Mesothelial cell of epicardium (in vitro differentiated cells): ENCODE measurements at places on chromosomes 3 and 15. TPM values are rescaled to one million over a fixed set of nuclear protein-coding genes. Genes with fewer than 3 reads are reported as not detected.

The MUSTN1 gene
- 1.0 to 2.1 TPM in 2 of 3 replicates, not detected in the other for total RNA-seq

DNA sequence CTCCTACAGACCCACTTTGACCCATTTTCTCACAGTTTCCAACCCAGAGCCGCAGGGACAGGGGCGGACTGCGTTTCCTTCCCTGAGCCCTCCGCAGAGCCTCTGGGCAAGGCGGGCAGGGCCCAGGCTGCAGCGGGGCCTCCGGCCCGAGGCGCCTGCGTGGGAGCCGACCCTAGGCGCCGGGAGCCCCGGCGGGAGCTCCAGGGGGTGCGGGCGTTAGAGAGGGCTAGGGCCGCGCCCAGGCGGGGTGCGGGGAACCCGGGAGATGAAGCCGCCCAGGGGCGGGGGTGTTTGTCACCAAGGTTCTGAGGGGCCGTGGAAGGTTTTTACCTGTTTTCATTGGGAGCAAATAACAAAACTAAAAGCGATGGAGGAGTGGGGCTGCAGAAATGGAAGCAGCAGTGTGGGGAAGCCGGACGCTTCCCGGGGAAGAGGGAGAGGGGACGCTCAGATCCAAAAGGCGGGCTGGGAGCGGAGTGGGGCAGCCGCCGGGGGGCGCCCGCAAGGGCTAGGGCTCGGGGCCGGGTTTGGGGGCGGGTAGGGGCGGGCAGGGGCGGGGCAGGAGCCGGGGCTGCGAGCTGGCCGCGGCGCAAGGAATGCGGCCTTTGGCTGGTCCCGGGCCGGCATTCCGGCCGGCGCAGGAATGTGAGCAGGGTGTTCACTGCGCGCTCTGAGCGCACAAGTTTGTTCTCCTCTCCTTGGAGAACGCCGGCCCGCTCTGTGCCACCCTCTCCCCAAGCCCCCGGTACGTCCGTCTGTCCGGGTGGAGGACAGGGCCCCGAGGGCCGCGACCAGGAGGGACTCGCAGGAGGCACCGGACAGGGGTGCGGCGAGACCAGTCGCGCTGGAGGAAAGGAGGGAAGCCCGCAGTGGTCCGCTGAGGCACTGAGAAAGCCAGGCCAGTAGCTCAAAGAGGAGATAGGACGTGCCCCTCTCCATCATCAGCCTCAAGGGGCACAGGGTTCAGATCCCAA is 61.1 kb downstream of the AMOTL2 start:
- H3K27me3 ChIP-seq: no peaks in the 10 kb centered on the region
- peak overlapping the region; percentile 95 for H3K27ac ChIP-seq
- H3K4me3 ChIP-seq: peak overlapping the region; percentile 62
- no peaks in the 10 kb centered on the region for H3K36me3 ChIP-seq
- H3K4me1 ChIP-seq: peaks cover 36% of the 10 kb centered on the region

GRCh38 chr15:60932051-60932915 is 296.8 kb downstream of the RORA start:
- H3K36me3 ChIP-seq: no peaks in the 10 kb centered on the region
- no peak for DNase-seq

GRCh38 chr15:70578196-70578595 is 185.2 kb downstream of the UACA start:
- H3K27ac ChIP-seq: no peak overlapping the region
- no peak for DNase-seq
- peaks cover 10% of the 10 kb centered on the region for H3K27me3 ChIP-seq
- H3K4me1 ChIP-seq: peaks cover 20% of the 10 kb centered on the region

The KNG1 gene
- total RNA-seq: not detected in 3 replicates

The SLC28A1 gene
- 0.16 to 0.24 TPM (median 0.20 TPM) in 3 replicates for total RNA-seq
